ENCODE measurements at places on chromosomes 11 and 22. TPM values are rescaled to one million over a fixed set of nuclear protein-coding genes. Genes with fewer than 3 reads are reported as not detected.

The SEPTIN3 gene
- 1.4 TPM for total RNA-seq

The AMOTL1 gene
- total RNA-seq: 3.1 TPM

The TBX10 gene
- not detected for total RNA-seq

The C11orf97 gene
- total RNA-seq: not detected

The BDNF gene
- not detected for total RNA-seq

The DDIAS gene
- 14.8 TPM for total RNA-seq

The C22orf15 gene
- 1.3 TPM for total RNA-seq

The RAB3IL1 gene
- not detected for total RNA-seq

The OOSP2 gene
- total RNA-seq: not detected

The NRIP3 gene
- total RNA-seq: 0.62 TPM

The E2F8 gene
- 53.3 TPM for total RNA-seq

The ABCG4 gene
- not detected for total RNA-seq

The MOGAT2 gene
- total RNA-seq: not detected

The EMID1 gene
- total RNA-seq: not detected

The TIRAP gene
- 13.5 TPM for total RNA-seq

The DDTL gene
- total RNA-seq: 3.3 TPM

The ANKK1 gene
- not detected for total RNA-seq

The AQP11 gene
- total RNA-seq: 0.20 TPM
